ENCODE measurements at places on chromosomes 6 and 20.

DNA sequence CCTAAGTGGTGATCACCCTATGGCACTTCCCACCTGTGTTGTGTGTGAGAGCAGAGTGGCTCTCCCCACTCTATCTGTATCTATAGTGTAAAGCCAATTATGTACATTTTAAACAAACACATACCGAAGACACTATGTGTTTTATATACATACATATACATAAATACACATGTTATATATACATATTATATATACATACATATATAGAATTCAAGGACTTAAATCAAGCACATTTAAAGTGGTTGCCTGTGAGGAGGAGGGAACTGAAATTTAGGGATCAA lies 246.6 kb downstream of the LY86 start:
- DNase-seq: no peak

DNA sequence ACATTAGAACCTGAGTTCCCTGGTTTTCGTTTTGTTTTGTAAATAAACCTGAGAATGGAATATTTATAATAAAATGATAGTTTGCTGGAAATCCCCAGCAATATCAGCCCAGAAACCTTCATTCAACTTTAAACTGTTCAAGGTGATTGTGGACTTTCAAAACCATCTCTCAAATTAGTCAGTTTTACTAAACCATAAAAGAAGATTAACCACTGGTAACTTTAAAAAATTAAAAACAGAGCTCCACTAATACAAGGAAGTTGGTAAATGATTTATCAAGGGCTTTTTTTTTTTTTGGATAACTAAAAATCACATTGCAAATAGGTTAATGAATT lies 10.0 kb downstream of the MBOAT1 start:
- DNase-seq: no peak

GRCh38 chr6:90008189-90008907 lies 114.1 kb downstream of the GJA10 start:
- DNase-seq: no peak

- no peak for DNase-seq
These were observed 29.1 kb downstream of the MYH7B start for GRCh38 chr20:34984756-34985261.
